ENCODE measurements at places on chromosomes 2 and 18.
A peak's percentile ranks its signal among the peaks of the same experiment; 100 is the strongest.

- DNase-seq, result no peak
Measured at GRCh38 chr2:43139996-43140621, 86.3 kb downstream of the ZFP36L2 start.

- no peak for DNase-seq
Measured at GRCh38 chr2:36594849-36595248, 3.1 kb downstream of the FEZ2 start.

DNA sequence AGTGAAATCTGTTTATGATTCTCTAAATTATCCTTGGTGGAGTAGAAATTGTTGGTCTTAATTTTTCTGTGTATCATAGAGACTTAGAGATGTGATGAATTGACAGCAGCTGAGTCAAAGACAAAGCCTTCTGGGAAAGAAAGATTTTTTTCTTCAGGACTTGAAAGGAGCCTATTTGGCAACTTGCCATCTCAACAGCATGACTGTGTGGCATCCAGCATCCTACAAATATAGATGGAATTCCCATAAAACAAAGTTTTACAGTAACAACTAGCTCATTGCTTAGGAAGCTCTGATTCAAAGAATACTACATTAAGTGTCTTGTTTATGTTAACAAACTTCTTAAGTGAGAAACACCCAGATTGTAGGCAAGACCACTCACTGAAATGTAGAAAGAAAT, 79.2 kb upstream of the SETBP1 start:
- no peak for DNase-seq

GRCh38 chr2:101722864-101723263, 25.4 kb downstream of the MAP4K4 start:
- DNase-seq, result no peak

DNA sequence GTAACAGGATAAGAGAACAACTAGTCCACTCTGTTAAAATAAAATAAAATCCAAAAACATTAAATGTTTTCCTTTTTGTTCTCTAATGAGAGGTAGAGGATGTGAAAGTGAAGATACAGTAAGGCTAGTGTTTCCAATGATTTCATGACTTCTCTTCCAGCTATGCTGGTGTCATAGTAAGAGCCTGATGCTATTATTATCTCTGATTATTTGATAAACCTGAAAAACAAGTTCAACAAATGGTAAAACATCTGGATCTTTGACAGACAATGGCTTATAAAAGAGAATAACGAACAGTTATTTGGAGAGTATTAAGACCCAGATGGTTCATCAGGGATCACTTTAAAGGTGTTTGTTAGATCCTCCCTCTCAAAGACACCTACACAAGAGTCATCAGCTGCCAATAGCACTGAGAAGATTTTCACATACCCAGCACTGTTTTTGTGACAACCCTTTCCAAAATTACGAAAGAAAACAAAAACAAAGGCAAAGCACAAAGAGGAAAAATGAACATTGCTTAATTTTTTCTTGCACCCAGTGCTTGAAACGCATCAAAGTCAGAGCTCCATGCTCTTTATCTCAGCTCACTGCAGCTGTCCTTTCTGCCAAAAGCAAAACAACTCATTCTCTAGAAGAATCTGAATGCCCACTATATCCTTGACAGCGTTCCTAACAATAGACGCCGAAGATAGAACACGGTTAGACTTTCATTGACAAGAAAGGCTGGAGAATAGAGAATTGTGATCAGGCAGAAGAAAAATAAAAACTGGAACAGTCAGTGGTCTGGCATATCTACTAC, 168.6 kb downstream of the SLC8A1 start:
- no peak for DNase-seq

DNA sequence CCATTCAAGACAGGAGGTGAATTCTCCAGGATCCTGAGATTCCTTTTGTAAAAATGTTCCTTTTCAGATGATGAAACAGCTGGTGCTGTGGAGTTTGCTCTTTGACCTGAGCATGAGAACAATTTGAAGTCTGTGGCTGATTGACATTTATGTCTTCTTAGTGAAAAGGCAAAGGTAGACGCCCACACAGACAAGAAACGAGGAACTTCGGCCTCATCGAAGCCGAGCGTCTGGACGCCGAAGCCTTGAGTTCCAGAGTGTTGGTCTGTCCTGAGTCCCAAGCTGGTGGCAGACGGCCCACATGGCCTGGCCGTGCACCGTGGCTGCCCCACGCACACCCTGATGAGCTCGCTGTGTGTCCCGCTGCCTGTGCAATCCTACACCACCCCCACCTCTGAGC, 20.7 kb upstream of the SNTG2 start:
- DNase-seq, result no peak

GRCh38 chr18:10164271-10165071, 250.7 kb downstream of the VAPA start:
- no peak for DNase-seq

GRCh38 chr2:126658905-126659561, 3.1 kb downstream of the GYPC start:
- DNase-seq, result peak; percentile 80

- DNase-seq, result peak; percentile 14
Measured at GRCh38 chr2:51071191-51071590, 39.3 kb upstream of the NRXN1 start.

DNA sequence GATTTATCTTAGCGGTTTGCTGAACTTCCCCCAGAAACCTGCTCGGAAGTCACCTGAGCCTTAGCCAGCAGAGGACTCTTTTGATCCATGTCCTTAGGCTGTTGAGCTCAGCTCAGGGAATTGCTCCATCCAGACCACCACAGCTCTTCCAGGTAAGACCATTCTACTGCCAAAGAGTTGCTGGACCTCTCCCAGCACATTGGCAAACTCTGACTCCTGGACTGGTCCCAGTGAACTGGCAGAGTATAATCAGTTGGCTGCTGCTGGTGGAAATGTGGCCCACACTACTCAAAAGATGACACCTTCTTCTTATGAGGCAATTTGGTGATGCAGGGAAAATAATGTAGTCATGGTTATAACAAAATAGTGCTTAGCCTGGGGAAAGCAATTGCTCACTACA, 308.8 kb upstream of the FIGN start:
- DNase-seq, result no peak

- peak; percentile 47 for DNase-seq
Measured at GRCh38 chr2:69741229-69741574, 732 bp upstream of the ANXA4 start.

- no peak for DNase-seq
Measured at GRCh38 chr2:43265001-43265400, 38.6 kb upstream of the ZFP36L2 start.

DNA sequence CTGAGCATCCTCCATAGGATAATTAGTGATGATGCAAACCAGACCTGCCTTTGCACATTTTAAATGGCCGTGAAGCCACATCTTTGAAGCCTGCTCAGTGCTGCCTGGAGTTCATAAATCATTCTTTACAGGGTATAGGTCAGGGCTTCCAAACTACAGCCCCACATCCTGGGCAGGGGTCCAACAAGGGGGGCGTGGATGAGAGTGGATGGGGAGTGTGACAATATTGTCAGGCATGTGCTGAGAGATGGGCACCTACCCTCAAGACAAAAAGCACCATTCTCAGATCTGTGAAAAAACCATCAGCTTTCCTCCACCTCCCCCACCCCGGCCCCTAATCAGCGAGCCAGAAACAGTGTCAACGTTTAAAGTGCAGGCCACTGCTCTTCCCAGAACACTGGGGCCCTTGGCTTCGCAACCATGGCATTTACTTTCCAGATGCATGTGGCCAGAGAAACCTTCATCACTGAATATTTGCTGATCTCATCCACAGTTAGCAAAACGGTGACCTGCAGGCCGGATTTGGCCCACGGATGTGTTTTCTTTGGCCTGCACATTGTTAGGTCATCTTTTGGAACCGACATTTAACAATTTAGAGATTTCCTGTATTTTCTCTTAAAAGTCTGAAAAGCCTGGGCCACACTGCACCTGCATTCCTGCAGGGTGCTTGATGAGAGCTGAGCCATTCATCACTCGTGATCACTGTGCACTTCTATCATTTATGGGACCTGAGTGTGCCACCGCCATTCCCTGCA, 130.7 kb downstream of the ANKRD44 start:
- DNase-seq, result no peak

GRCh38 chr18:48733643-48734253, 194.9 kb downstream of the CTIF start:
- DNase-seq, result no peak

DNA sequence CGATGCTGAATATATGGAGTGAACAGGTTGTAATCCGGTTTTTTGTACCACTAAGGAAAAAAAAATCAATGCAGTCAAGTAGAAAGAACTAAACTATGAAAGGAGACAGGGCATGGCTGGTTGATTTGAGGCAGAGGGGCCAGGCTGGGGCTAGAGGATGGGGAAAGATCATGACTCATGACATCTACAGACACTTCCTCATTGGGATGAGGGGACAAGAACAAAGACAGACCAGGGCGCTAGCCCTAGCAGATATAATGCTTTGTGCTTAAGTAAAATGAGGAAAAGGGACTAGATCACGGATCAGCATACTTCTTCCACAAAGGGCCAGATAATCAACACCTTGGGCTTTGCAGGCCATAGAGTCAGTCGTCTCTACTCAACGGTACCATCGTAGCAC, 55.8 kb downstream of the ST6GAL2 start:
- no peak for DNase-seq

GRCh38 chr18:10262566-10262965, 191.9 kb upstream of the APCDD1 start:
- no peak for DNase-seq

DNA sequence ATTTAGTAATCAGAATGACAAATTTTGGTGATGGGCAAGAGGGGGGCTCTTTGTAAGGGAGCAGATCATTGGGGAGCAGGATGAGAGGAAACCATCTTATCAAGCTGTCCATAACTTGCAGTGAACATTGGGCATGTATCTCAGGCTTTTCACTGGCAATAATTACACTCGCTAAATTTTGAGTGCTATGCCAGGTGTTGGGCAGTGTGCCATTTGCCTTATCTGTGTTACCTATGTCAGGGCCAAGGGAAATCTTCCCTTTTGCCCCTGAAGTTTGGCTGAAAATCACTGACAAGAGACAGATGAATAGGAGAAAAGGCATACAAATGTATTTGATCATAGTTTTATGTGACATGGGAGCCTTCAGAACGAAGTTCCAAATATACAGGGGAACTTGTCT, 39.0 kb downstream of the NOSTRIN start:
- DNase-seq, result no peak

- no peak for DNase-seq
Measured at GRCh38 chr18:26438980-26439379, 109.4 kb downstream of the KCTD1 start.

- DNase-seq, result no peak
Measured at GRCh38 chr2:67037655-67038054, 359.5 kb upstream of the ETAA1 start.

GRCh38 chr18:35880788-35881455, 91.6 kb upstream of the RMP24 start:
- no peak for DNase-seq

DNA sequence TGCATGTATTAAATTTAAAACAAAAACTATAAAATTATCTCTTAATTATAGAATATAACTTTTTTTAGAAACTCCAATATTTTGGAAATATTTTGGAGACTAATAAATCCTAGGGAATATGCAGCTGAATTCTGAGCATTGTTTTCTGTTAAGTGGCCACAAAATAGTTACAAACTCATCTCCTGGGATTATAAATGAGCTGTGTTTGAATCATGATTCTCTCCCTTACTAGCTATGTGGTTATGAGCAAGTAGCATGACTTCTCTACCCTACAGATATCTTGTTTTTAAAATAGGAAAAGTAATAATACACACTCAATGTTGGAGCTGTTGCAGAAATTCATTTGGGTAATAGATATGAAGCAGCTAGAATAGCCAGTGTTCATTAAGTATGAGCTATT, 137.9 kb upstream of the ITGA4 start:
- no peak for DNase-seq

GRCh38 chr18:8496186-8496585, 113.1 kb upstream of the RAB12 start:
- DNase-seq, result no peak

GRCh38 chr2:18625563-18625962, 36.2 kb upstream of the NT5C1B start:
- DNase-seq, result no peak

- no peak for DNase-seq
Measured at GRCh38 chr18:70299393-70299792, 10.5 kb downstream of the SOCS6 start.

DNA sequence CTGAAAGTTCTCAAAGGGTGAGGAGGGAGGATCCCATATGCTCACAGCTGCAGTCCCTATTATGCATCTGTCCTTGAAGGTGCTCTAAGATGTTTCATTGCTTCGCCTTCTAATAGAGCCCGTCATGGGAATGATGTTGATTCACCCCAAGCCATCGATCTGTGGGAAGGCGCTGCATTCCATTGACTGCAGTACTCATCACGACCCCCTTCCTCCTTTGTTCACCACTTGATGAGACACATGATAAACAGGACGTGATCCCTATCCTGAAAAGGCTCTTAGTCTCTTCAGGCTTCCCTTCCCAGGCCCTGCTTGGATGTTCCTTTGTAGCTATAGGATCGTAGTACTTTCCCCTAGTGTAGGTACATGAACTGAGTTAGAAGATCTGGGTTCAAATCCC, 181.8 kb downstream of the AGPS start:
- no peak for DNase-seq
